ENCODE measurements at places on chromosomes 7 and 10. TPM values are rescaled to one million over a fixed set of nuclear protein-coding genes. Genes with fewer than 3 reads are reported as not detected.

SLC29A4 gene
- 0.51 TPM for total RNA-seq

ABCB4 gene
- total RNA-seq = not detected

ZNF716 gene
- total RNA-seq = not detected

C7orf57 gene
- not detected for total RNA-seq

DUSP5 gene
- total RNA-seq = 54.2 TPM

OR2A42 gene
- 0.10 TPM for total RNA-seq

NRCAM gene
- 0.40 TPM for total RNA-seq

GNAT3 gene
- total RNA-seq = not detected

CDK14 gene
- not detected for total RNA-seq

ENTPD7 gene
- total RNA-seq = 4.9 TPM

TOMM7 gene
- total RNA-seq = 422 TPM

AKR1E2 gene
- total RNA-seq = 6.1 TPM

SERPINE1 gene
- total RNA-seq = 0.18 TPM

CALCR gene
- not detected for total RNA-seq

RAMP3 gene
- total RNA-seq = not detected

ADCY1 gene
- 0.91 TPM for total RNA-seq

PON2 gene
- 1.6 TPM for total RNA-seq

CACNA2D1 gene
- total RNA-seq = not detected

GPR15LG gene
- not detected for total RNA-seq

CFAP69 gene
- not detected for total RNA-seq

CYP2C19 gene
- 0.07 TPM for total RNA-seq

PON1 gene
- total RNA-seq = not detected

PDLIM1 gene
- total RNA-seq = 21.0 TPM

ELN gene
- 1.1 TPM for total RNA-seq
